Kidney capillary endothelial cell (primary cell): ENCODE measurements at places on chromosomes 12 and 14.
A peak's percentile ranks its signal among the peaks of the same experiment; 100 is the strongest.

DNA sequence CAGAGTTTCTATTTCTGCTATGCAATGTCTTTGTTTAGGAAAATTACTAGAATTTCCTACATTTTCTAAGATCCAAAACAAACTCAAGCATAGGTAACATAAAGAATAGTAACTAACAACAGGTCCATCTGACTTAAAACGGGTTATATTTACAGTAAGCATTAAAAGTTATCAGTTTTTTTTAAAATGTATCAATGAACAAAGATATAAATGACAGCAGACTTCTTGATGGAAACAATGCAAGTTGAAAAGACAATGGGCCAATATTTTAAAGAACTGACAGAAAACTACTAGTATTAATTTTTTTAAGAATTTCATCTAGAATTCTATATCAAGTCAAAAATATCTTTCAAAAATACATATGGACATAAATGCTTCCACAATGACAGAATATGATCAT is 367.1 kb upstream of the MGAT4C start:
- DNase-seq: no peak

- no peak for DNase-seq
Observed at GRCh38 chr12:21831791-21832344, 57.4 kb upstream of the KCNJ8 start.

- DNase-seq: no peak
Observed at GRCh38 chr14:32565256-32565655, 236.2 kb downstream of the AKAP6 start.

- DNase-seq: peak; percentile 5
Observed at GRCh38 chr14:63986789-63987533, 134.2 kb downstream of the SYNE2 start.

- DNase-seq: no peak
Observed at GRCh38 chr14:101781240-101782061, 19.9 kb downstream of the PPP2R5C start.

DNA sequence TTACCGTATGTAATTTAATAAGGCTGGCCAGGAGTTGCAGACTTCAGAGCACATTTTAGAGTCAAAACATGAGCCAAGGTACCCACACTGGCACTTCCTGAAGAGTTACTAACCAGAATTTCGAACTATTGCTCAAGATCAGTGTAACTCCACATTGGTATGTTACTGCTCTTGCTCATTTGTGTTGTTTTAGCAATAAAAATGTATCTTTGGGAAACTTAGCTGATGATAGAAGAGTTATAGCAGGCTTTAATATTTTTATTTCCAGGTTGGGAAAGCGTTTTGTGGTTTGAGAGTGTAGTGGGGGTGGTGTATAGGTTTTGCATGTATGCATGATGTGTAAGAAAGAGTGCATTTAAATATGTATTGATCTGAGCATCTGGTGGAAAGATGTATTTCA is 96.6 kb downstream of the SCN8A start:
- DNase-seq: no peak

GRCh38 chr12:31312431-31312830 is 13.5 kb downstream of the SINHCAF start:
- DNase-seq: no peak

GRCh38 chr12:68977909-68978610 is 45.1 kb upstream of the CPM start:
- peak; percentile 55 for DNase-seq

DNA sequence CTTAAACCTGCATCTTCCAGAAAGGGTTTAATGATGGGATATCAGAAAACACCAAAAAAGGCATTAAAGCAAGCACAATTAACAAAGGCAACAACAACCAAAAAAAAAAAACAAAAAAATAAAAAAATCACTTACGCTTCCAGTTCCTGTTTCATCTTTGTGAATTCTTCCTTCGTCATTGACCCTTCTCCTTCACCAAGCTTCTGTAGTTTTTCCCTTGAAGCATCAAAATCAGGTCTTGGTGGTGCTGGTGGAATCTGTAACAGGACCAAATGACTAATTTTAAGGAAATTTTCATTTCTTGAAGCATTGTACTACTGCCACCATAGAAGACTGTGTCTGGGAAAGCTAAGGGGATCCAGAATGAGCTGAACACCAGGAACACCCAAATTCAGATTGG is 24.5 kb downstream of the SNX6 start:
- no peak for DNase-seq

DNA sequence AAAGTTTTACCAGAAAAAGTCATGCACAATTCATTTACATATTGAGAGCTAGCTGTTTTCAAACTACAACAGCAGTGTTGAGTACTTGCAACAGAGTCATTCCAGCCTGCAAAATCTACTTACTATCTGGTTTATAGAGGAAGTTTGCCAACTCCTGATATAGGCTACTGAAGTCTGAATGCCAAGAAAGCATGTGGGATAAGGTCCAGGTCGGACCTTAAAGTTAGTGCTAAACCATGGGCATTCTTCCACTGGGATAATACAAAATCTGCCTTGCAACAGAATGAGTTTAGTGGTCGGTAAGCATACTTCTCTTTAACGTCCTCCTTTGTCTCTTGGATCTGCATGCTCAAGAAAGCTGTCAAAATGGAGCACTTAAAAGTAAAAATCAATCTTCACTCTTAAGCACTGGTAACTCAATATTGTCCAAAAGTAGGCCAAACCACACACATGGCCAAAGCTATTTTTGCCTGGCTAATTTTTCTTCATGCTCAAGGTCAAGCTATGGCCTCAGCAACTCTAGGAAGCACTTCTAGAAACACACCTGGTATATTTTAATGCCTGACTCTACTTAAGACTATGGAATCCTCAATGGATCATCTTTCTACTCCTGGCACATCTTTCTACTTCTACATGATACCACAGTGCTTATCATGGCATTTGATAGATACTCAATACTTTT is 364.9 kb upstream of the KITLG start:
- DNase-seq: no peak

- DNase-seq: no peak
Observed at GRCh38 chr12:17062267-17063036, 456.5 kb upstream of the LMO3 start.

- DNase-seq: no peak
Observed at GRCh38 chr14:68662392-68662791, 130.5 kb downstream of the ZFP36L1 start.

GRCh38 chr12:76519538-76519937 is 40.0 kb downstream of the OSBPL8 start:
- DNase-seq: peak; percentile 10

GRCh38 chr12:94740601-94741362 is 90.4 kb upstream of the TMCC3 start:
- DNase-seq: no peak

DNA sequence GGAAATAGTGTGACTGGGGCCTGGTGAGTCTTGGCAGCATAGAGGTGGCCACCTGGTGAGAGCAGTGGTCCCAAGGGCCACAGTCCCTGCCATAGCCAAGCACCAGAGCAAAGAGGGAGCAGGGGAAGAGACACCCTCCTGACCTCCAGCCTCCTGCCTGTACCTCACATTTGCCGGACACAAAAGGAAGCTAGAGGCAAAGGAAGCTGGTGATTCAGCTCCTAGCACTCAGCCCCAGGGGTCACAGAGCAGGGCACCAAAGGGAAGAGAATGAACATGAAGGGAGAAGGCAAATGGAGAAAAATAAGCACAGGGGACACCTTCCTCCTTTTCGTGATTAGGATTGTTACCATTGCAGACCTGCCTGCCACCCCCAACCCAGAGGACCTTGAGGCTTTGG is 216.8 kb downstream of the ZFP36L1 start:
- DNase-seq: no peak

- no peak for DNase-seq
Observed at GRCh38 chr14:56810147-56810719, at the start of gene OTX2. TSS of gene OTX2 (minus strand) at chr14:56810479. CDS start at chr14:56805456, 5,023 bp downstream.

- DNase-seq: no peak
Observed at GRCh38 chr12:91419809-91420208, 237.2 kb upstream of the DCN start.

- no peak for DNase-seq
Observed at GRCh38 chr12:1162081-1162760, 171.2 kb downstream of the ERC1 start.

DNA sequence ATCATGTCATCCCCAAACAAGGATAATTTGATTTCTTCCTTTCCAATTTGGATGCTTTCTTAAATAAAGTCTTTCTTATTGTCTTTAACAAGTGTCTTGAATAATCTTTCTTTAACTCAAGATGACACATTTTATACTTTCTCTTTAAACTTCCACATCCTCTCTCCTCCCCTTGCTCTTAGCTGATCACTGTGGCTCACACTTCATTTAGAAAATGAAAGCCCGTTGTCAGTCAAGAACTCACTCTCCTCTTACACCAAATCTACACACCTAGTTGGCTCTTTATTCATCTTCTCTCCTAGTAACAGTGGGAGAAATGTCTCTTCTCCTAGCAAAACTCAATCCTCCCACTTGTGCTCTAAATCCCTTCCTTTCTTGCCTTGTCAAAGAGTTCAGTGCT is 10.4 kb upstream of the RMST start:
- DNase-seq: no peak

GRCh38 chr12:45203767-45204166 is 12.1 kb upstream of the ANO6 start:
- DNase-seq: no peak

DNA sequence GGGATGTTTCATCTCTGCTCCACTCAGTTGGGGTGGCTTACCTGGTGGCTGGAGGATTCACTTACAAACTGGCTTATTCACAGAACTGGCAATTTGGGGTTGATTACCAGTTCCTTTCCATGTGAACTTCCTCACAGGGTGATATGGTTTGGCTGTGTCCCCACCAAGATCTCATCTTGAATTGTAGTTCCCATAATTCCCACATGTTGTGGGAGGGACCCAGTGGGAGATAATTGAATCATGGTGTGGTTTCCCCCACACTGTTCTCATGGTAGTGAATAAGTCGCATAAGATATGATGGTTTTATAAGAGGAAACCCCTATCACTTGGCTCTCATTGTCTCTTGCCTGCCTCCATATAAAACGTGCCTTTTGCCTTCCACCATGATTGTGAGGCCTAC is 26.9 kb upstream of the IGF1 start:
- DNase-seq: no peak

DNA sequence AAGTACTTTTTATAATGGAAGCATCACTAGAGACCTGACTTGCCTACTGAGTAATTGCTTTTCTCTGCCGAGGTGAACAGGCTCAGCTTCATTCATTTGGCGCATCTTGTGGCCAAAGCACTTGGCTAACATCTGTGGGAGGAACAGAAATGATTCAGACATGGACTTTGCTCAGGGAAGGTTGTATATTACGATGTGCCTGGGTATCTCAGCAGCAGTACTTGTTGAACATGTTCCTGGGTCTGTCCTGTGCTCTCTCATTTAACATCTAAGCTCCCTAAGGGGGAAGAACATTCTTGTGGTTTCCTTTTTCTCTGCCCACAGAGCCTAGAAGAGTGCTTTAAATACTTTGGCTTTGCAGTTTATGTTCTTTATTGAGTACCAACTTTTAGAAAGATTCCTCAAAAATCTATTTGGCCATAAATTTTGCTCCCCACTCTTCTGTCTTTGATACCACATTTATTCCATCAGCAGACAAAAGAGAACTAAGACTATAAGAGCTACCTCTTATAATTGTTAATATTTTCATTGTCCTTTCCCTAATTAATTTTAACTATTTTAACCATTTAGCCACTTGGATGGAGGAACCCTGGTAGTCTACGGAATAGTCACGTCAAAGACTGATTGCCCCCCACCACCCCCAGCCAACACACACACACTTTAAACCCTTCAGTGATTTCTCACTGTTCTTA is 101.2 kb upstream of the EGLN3 start:
- DNase-seq: no peak

- no peak for DNase-seq
Observed at GRCh38 chr14:29370024-29370423, 557.6 kb downstream of the PRKD1 start.

DNA sequence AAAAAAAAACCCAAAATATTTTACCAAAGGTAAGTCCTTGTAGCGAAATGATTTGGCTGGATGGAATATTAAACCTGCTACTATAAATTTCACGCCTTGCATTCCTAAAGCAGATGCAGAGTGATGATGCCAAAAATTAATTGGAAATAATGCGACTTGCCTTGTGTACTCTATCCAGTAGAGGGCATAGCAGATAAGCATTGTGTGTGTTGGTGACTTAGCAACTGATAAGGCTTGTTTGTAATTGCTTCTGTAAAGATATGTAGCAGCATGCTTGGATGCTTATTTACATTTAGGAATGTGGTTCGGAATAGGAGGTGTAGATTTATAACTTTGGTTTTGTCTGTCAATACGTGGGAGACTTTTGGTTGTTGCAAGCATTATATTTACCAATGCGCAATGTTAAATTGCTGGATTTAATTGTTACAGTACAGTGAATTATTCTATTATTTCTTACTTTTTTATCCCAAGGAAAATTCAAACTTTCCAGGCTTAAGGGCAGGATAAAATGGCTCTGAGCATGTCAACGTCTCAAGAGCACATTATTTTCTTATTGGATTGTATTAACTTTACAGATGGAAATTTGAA is 80.5 kb downstream of the TMEM260 start:
- DNase-seq: peak; percentile 39

DNA sequence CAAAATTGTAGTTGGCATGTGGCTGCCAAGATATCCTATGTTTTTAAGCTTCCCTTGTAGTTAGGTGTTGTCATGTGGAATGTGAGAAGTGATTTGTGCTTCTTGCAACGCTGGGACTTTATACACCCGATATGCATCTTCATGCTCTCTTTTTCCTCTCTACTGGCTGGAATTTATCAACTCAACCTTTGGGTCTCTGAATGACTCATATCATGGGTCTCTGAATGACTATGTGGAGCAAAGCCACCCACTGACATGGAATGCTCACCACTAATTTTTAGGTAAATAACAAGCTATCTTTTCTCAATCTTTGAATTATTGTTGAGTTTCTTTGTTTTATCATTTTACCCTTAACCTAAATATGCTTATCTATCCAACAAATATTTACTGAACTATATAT is 144.6 kb downstream of the ATP23 start:
- no peak for DNase-seq

GRCh38 chr12:12356467-12356895 is 397 bp upstream of the BORCS5 start:
- no peak for DNase-seq

DNA sequence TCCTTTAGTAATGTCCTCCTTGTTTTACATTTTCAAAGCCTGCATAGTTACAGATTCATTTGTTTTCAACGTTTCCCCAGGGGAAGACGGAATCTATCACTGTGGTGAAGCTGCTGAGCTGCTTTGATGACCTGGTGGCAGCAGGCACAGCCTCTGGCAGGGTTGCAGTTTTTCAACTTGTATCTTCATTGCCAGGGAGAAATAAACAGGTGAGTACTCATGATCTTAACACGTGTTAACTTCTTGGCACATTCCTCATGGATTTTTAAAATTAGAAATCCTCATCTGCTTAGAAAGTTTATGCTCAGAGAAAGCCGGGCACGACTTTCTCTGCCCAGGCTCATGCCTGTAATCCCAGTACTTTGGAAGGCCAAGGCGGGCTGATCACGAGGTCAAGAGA is 44.5 kb downstream of the TECPR2 start:
- DNase-seq: no peak

- peak; percentile 63 for DNase-seq
Observed at GRCh38 chr12:110100315-110100970, 23.7 kb upstream of the IFT81 start.

DNA sequence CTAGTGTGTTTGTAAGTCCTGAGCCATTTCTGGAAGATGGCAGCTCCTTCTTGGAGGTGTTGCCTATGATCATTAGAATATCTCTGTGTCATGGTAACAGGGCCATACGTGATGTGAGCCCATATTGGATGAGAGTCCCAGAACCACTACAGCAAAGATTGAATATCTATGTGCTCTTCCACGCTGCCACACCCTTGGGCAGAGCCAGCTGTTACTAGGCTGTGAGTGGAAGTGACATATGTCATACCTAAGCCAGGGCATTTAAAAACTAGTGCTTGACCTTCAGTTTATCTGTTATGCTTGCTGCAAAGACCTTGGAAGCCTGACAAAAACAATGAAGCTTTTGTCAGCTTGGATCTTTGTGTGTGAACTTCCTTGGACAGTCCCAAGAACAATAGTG is 495.1 kb upstream of the CCDC196 start:
- DNase-seq: no peak
